ENCODE measurements at places on chromosomes 3 and 15. TPM values are rescaled to one million over a fixed set of nuclear protein-coding genes. Genes with fewer than 3 reads are reported as not detected.

ADCY5 gene
- 6.1 TPM for polyA plus RNA-seq

DNA sequence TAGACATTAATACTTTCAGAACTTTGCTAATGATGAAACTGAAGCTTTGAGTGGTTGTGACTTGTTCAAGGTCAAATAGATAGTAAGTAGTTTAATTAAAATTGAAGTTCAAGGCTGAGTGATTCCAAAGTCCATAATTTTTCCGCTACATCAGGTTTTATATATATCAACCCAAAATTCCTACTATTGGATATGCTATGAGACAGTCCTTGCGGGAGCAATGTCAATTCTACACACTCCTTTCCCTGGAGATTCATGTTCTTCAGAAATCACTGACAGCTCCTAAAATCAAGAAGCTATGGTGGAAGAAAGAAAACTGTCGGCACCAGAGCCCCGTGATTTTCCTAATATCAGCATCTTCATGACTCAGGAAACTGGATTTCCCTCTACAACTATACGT, 167.6 kb downstream of the EPHA3 start:
- no peak for DNase-seq

DNA sequence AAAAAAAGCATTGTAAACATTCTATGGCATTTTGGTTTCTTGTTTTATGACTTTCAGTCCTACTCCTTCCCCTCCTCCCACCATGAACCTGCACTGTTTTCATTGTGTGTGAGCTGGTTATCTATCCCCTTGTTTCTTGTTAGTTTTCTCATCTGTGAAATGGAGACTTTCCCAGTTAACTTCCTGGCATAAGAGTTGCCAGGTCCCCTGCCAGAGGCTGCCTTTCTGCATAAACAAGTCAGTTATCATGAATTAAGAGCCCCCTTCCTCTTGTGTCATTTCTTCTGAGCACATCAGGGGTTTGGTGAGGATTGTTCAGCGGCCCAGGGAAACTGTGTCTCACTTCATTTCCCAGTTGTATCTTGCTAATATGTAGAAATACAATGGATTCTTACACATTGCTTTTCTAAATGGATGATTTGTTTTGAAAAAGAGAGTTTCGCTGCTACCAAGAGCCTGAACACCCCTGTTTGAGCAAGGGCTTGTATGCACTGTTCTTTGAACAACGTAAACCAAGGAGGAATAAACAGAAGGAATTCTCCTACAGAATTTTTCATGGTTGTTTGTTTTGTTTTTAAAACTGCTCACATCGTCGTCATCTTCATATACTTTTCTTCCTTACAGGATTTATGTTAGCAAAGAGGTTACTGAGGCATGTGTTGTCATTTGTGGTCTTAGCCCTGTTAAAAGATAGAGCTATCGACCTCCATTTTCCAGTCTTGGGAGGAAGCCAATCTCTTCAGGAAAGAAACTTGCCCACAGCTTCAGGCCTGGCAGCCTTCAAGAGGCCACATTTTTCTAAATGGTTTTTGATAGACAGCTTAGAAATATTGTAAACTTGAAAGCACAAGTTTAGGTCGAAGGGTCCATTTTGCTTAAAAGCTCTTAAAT, 144.6 kb upstream of the IL12A start:
- DNase-seq, result no peak

DNA sequence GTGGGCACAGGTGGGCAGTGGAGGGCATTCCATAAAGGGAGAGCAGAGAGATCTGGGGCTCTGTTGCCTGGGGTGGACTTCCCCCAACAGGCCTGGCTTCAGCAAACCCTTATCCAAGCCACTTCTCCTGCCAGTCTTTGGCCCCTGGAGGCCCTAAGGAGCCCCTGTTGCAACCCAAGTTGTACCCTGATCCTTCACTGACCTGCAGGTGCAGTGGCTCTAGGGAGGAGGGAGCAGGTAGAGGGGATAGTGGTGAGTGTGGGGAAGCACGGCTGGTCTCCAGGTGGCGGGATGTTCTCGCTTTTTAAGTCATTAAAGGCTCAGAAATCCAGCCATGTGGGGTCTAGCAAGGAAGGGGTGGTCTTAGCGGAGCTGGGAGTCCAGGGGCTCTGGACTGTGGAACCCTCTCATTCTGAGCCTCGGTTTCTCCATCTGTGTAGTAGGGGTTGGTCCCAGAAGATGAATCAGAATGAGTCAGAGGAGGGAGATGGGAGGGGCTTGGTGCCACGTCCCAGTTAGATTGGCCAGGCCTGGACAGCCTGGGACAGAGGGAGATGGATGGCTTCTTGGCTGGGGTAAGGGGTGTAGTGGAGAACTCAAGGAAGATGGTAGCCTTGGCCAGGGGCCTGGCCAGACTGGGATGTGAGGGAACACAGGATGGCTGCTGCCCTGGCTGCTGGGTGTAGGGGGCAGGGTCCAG, 2.6 kb downstream of the ZBTB47 start:
- peak; percentile 14 for DNase-seq

Measured in muscle of leg (tissue), 16 donors.